Sigmoid colon (tissue), 7 donors: ENCODE measurements at places on chromosomes 16 and 17. TPM values are rescaled to one million over a fixed set of nuclear protein-coding genes. Genes with fewer than 3 reads are reported as not detected.

- no peaks in the 10 kb centered on the region for H3K27me3 ChIP-seq
- peak overlapping the region; percentile 87 for H3K4me3 ChIP-seq
Measured at GRCh38 chr16:17467923-17468540, 2.7 kb downstream of the XYLT1 start.

Gene CACNA1H
- 88.1 TPM for total RNA-seq

Gene CLDN9
- not detected for total RNA-seq

- no peaks in the 10 kb centered on the region for H3K4me1 ChIP-seq
- DNase-seq, result no peak
Measured at GRCh38 chr16:56488035-56488434, 31.8 kb downstream of the BBS2 start.

DNA sequence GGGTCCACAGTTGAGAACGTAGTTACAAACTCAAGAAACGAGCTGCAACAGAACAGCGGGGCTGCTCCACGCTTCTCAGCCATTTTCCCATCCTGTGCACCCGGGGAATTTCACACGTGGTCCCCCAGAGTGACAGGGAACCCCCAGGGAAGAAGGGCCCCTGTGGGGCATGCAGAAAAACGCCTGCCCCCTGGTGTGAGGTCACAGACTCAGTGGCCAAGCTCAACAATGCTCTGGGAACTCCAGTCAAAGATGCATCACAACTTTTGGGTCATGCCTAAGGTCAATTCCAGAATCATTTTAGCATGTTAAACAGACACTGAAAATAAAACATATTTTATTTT is 115.4 kb downstream of the ZNF778 start:
- no peak overlapping the region for H3K4me3 ChIP-seq
- peak; percentile 29 for DNase-seq
- H3K36me3 ChIP-seq, result no peaks in the 10 kb centered on the region
- H3K27me3 ChIP-seq, result no peaks in the 10 kb centered on the region

DNA sequence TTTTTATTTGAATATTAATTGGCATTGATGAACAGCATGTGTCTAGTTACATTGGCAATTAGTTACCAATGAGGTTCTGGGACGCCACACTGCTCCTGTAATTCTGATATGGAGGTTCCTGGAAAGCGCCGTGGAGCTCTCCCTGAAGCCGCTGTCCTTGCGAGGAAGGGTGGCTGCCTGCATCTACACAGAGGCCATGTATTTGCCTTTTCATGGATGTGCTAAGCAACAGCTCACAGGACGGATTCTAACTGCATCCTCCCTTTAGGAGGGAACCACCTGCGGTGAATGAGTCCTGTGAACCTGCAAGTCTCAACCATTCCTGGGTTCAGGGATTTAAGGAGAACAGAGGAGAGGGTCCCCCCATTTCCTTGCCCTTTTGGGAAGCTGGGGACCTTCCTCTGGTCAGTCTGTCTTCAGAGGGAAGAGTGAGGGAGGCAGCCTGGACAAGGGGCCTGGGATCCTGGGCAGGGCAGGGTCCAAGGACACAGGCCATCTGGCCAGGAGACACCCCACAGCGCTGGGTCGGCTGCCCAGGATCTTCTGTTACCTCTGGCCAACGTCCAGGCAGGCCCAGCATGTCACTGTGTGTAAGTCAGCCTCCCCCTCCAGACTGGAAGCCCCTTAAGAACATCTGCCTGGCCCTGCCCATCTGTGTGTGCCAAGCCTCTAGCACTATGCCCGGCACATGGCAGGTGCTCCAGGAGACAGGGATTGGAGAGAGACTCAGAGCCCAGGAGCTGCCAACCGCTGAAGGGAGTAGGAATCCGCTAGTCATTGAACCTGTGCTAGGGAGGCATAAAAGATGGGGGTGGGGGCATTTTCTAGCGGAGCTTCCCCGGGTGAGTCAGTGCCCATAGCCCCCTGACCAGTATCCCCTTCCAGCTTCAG is 314.1 kb upstream of the TNRC6C start:
- H3K4me3 ChIP-seq, result no peak overlapping the region
- H3K36me3 ChIP-seq, result no peaks in the 10 kb centered on the region
- no peak overlapping the region for H3K27ac ChIP-seq
- DNase-seq, result no peak

DNA sequence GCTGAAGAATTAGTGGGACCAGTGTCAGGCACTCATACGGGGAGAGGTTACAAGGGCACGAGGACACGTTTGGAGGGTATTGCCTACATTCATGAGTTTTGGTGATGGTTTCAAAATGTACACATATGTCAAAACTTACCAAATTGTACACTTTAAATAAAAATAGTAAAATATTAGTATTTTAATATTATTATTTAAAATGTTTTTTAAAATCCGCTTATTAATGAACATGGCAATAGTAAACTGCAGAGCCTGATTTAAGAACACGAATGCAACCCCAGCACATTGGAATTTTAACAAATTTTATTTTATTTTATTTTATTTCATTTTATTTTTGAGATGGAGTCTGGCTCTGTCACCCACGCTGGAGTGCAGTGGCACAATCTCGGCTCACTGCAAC is 10.9 kb upstream of the ERCC4 start:
- H3K4me3 ChIP-seq, result no peak overlapping the region
- H3K27ac ChIP-seq, result peak overlapping the region; percentile 69
- DNase-seq, result no peak
- H3K4me1 ChIP-seq, result no peaks in the 10 kb centered on the region
- H3K36me3 ChIP-seq, result no peaks in the 10 kb centered on the region
- H3K27me3 ChIP-seq, result no peaks in the 10 kb centered on the region

GRCh38 chr16:5895137-5895536 is 797.5 kb upstream of the EEF2KMT start:
- H3K27ac ChIP-seq, result no peak overlapping the region
- no peaks in the 10 kb centered on the region for H3K27me3 ChIP-seq
- H3K4me1 ChIP-seq, result no peaks in the 10 kb centered on the region
- H3K36me3 ChIP-seq, result no peaks in the 10 kb centered on the region

Gene TMC6
- 7.2 TPM for total RNA-seq

Gene MFSD6L
- total RNA-seq, result not detected

- no peaks in the 10 kb centered on the region for H3K27me3 ChIP-seq
- no peaks in the 10 kb centered on the region for H3K36me3 ChIP-seq
- DNase-seq, result peak; percentile 83
- peak overlapping the region; percentile 93 for H3K27ac ChIP-seq
Measured at GRCh38 chr16:56610017-56610608, 1.7 kb downstream of the MT2A start.

Gene RIPOR1
- total RNA-seq, result 36.0 TPM

GRCh38 chr16:85990861-85991301 is 91.9 kb downstream of the IRF8 start:
- H3K4me3 ChIP-seq, result no peak overlapping the region
- H3K27ac ChIP-seq, result no peak overlapping the region
- H3K27me3 ChIP-seq, result peaks cover 37% of the 10 kb centered on the region
- no peaks in the 10 kb centered on the region for H3K36me3 ChIP-seq
- H3K4me1 ChIP-seq, result no peaks in the 10 kb centered on the region
- DNase-seq, result peak; percentile 52

DNA sequence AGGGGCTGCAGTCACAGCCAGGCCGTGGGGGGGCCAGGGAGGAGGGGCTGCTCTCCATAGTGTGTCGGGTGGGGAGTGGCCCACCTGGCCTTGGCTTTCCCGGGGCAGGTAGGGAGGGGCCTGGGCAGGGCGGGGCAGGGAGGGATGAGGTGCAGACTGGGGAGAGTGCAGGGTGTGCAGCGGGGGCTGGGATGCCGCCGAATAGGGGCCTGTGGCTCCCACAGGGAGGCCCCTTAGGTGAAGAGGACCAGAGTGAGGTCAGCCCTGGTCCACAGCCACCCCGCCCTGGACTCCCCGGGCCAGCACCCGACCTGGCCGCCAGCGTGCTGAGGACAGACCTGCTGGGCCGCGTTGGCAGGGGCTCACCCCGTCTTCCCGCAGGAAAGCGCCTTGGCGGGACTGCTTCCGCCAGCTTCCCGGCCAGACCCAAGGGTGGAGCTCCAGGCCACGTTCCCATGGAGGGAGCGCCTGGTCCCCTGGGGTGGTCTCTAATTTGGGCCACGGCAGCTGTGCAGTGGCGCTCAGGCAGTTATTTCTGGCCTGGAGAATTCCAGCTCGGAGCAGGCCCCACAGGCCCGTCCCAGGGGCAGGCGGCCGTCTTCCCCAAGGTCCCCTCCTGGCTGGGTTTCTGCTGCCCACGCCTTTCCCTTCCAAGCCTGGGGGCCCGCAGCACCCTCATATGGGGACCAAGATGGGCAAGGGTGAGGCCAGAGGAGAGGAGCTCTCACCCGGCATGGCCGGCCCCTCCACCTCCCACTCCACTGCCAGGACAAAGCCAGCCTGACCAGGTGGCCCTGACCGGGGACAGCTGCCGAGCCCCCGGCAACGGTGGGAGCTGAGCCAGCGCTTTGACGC is 27.9 kb downstream of the CACNA1H start:
- H3K36me3 ChIP-seq, result no peaks in the 10 kb centered on the region
- peak overlapping the region; percentile 98 for H3K27ac ChIP-seq
- no peak for DNase-seq
- peaks cover 96% of the 10 kb centered on the region for H3K4me1 ChIP-seq
- no peaks in the 10 kb centered on the region for H3K27me3 ChIP-seq

DNA sequence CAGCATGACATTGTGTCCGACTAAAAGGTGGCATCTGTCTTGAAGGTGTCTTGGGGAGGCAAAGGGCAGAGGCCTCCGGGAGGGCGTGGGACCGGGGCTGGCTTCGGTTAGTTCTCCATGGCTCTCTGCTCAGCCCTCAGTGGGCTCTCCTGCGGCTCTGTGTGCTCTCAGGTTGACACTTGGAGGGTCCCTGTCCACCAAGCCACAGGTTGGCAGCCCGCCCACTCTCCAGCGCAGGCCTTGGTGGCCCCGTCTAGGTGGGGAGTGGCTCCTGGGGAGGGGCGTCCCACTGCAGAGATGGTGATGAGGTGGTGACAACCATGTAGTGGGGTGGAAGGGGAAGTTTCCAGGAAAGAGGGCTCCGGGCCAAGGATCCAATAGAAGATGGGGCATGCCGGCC is 31.6 kb downstream of the ADGRG5 start:
- H3K36me3 ChIP-seq, result no peaks in the 10 kb centered on the region
- no peak overlapping the region for H3K27ac ChIP-seq
- peaks cover 18% of the 10 kb centered on the region for H3K27me3 ChIP-seq
- no peak for DNase-seq

- no peaks in the 10 kb centered on the region for H3K27me3 ChIP-seq
- no peaks in the 10 kb centered on the region for H3K4me1 ChIP-seq
- DNase-seq, result no peak
- no peak overlapping the region for H3K4me3 ChIP-seq
Measured at GRCh38 chr16:67179421-67180080, 4.2 kb downstream of the MATCAP1 start.

Gene PDE6G
- not detected for total RNA-seq

GRCh38 chr16:19127205-19127604 is 13.4 kb downstream of the ITPRIPL2 start:
- no peaks in the 10 kb centered on the region for H3K27me3 ChIP-seq
- no peak overlapping the region for H3K4me3 ChIP-seq
- DNase-seq, result no peak

Gene KIF19
- total RNA-seq, result 1.7 TPM
